ENCODE measurements at places on chromosomes 1 and 21.

DNA sequence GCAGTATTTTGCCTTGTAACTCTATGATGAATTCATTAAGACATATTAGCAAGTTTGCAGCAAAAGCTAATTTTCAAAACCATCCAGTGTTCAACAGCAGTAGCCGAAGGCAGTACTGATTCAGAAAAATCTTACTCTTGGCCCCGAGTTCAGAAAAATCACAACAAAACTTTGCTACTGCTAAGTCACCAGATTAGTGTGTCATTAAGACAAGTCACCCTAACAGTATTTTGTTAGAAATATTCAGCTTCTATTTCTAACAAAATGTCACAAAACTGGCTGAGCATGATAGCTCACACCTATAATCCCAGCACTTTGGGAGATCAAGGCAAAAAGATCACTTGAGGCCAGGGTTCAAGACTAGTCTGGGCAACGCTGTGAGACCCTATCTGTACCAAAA, 8.2 kb downstream of the GTF2B start:
- no peak for DNase-seq

DNA sequence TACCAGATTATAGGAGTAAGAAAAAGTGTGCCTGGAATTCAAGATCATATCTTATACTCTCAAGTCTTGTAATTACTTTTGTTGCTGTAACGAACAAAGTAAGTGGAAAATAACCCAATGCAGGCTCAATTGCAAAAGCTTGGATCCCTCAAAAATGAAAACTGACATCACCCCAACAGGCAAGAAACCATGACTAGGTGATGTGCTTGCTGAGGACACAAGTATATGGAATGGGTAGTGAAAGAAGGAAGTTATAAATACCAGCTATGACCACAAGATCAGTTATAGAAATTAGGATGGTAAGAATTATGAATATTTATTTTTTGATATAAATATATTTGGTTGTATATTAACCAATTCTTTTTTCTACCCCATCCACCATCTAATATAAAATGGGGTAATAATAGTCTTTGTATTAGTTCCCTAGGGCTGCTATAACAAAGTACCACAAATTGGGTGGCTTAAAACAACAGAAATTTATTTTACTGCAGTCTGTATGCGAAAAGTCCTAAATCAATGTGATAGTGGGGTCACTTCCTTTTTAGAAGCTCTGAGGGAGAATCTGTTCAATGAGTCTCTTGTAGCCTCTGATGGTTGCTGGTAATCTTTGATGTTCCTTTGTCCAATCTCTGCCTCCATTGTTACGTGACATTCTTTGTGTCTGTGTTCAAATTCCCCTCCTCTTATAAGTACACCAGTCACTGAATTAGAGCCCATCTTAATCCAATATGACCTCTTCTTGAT, 45.0 kb downstream of the DUSP10 start:
- no peak for DNase-seq

DNA sequence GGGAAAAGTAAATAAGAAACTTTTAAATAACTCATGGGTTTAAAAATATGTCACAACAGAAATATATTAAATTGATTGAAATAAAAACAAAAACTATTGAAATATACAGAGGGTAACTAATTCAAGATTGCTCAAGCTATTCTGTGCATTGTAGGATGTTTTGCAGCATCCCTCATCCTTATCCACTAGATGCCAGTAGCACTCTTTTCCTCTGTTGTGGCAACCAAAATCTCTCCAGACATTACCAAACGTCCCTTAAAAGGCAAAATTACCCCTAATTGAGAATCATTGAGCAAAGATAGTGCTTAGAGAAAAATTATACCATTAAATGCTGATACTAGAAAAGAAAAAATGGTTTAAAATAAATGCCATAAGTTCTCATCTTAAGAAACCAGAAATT, 682.6 kb downstream of the RWDD3 start:
- DNase-seq = peak; percentile 9

DNA sequence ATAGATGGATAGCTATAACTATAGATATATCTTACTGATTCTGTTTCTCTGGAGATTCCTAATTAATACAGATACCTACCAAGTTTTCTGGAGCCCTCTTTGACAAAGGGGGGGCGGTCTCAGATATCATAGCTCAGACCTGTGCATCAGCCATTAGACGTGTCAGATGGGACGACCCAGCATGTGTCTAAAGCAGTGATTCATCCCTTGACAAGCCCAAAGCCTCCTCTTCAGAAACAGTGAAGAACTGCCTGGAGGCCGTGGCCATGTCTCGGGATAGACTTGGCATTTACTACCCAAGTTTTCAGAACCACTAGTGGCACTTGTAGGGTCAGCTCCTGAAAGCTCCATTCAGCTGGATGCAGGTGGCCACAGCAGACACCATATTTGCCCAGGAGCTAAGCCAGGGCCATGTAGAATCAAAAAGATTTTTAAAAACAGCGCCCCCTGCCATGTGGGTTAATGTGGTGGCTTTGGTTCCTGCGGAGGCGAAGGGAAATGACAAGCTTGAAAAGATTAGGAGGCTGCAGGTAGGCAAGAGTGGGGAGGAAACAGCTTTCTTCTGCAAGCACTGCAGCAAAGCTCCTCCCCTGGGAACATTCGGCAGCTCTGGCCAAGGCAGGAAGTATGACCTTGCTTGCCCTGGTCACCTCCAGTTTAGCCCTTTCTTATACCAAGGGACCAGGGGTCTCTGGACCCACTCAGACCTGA, 82.2 kb downstream of the FBXO2 start:
- peak; percentile 25 for DNase-seq

- no peak for DNase-seq
Measured at GRCh38 chr1:94067196-94067595, 53.8 kb downstream of the ABCA4 start.

DNA sequence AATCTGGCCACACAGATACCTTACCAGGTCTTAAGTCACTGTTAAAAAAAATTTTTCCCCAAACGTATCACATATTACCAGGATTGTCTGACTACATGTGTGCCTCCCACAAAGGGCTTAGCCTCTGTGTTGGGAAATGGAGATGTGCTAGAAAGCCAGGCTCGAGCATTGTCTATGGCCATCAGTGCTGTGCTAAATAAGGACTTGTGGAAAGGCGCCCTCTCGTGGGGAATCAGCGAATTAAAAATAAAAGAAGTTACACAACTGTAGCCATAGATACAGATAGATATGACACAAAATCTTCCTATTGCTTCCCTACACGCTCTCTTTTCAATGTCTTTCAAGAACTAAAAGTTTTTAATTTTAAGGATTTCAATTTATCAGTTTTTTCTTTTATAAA, 47.5 kb upstream of the CRNN start:
- peak; percentile 78 for DNase-seq

GRCh38 chr1:201631037-201631436, 92.1 kb downstream of the NAV1 start:
- no peak for DNase-seq

GRCh38 chr1:2856066-2856390, 54.5 kb upstream of the TTC34 start:
- DNase-seq = no peak

- no peak for DNase-seq
Measured at GRCh38 chr1:244841273-244841927, 5.9 kb downstream of the COX20 start.

DNA sequence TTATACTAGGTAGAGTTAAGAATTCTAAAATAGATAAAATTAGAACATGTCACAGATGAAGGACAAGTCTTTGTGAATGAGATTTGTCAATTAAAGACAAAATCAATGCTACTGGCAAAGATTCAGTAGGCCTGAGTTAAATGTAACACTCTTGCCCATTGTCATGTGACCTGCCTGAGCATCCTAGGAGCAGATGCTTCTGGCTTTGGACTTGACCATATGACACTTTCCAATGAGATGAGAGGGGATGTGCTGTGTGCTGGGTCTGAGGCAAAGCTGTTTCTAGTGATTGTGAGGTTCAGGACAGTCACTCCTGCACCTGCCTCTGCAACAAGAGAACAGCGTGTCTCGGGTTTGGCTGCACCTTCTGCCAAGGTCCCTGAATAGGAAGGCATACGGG, 144.9 kb downstream of the HIVEP3 start:
- no peak for DNase-seq

DNA sequence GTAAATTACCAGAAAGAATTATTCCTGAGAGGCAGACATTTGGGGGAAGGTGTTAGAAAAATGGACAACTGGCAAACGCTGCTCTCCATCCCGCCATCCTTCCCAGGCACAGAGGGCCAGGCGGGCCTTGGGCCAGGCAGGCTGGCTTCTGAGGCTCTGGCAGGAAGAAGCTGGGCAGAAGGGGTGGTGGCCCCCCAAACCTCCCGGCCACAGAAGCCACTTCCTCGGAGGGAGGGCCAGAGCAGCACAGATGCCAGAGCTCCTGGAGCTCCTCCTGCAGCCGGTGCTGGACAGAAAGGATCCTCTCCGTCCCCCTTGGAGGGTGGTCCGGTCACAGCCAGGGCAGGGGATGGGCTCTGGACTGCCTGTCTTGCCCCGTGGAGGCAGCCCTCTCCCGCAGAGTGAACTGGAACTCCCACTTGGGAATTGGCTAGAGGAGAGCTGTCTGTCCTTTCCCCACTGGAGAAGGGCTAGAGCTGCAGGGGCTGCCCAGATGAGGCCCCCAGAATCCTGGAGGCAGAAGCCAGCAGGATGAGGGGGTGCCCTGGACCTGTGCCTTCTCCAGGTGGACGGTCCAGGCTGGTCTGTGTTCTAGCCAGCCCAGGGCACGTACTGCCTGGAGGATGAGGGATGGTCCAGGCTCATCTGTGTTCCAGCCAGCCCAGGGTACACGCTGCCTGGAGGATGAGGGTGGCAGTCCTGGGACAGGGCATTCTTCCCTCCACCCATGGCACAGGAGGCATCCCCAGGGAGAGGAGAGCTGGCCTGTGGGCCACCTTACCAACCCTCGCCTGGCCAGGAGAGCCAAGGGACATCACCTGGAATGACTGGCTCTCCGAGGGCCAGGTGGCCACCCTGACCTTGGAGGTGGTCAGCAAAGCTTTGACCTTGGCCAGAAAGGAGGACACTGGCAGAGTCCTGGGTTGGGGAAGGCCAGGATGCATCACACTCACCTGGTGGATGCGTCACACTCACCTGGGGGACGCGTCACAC, 47.4 kb upstream of the ACTRT2 start:
- peak; percentile 7 for DNase-seq

GRCh38 chr1:159924025-159924790, 1.1 kb downstream of the TAGLN2 start:
- DNase-seq = peak; percentile 89

DNA sequence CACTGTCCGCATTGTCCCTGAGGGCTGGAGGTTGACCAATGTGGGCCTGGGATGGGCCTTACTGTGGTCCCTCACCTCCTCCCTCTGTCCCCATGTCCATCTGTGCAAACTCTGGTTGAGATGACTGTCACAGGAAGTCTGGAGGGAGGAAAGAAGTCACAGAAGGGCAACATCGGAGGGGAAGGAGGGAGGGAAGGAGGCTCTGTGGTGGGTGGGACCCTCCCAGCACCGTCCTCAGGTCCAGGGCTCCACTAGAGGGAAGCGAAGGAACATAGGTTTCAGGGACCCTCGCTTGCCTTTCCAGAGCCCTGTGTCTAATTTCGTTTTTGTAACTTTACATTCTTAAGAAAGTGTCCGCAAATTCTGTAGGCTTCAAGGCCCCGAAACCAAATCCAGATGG, 111.3 kb upstream of the SLC44A3 start:
- no peak for DNase-seq

DNA sequence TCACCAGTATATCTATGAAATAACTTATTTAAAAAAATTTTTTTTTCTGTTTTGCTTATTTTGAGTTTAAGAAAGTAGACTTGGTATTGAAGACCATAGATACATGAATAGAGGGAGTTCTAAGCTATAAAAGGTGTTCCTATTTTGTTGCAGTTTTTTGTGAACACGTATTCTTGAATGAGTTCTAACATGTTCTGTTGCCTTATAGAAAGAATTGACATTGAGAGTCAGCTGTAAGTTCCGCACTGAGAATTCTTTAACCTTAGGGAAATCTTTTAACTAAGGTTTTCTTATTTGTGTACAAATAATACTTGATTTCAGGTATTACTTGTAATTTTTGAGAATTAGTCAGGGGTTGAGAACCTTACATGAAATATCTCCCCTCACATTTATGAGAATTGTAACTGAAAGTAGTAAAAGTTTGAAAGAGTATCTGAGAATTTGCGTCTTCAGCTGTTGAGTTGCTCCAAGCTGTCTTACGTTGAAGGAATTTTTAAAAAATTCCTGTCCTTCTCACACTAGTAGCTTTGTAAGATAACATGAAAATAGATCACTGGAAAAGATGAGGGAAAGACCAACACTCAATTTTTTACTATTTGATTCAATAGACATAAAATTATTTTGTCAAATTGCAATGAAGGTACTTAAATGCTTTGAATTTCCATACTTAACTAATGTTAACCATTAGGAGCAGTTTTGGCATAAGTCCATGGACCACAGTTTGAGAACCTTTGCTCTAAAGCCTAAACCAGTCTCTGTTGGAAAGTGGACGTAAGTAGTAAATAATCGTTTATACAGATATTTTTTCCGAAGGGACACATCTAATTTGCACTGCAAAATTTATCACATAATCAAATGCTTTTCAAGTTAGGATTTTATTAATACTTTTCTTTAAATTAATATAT, 3.8 kb downstream of the DR1 start:
- no peak for DNase-seq

DNA sequence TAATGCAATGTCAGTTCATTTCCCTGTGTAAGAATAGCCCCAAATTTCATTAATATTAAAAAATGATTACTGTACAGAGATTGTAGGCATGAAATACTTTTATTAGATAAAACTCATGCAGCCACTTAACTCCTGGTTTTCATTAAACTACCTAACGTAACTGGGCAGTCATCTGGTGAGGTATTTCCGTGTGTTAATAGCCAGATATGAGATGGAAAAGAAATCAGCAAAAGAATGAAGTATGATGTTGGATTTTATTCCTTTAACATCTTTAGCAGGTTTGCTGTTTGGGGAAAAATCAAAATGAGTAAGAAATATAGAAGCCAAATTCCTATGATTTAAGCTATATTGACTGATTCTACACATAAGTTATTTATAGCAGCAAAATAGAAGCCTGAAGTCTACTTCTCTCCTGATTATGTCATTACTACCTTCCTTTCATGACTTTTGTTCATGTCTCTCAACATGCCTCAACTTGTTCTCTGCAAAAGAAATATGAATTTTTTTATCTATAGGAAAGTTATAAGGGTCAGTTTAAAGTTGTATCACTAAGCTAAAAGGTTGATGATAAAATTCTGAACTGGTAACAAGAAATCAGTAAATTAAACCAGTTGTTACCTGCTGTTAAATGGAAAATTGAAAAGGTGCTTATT, 42.6 kb downstream of the CCDC18 start:
- DNase-seq = no peak

DNA sequence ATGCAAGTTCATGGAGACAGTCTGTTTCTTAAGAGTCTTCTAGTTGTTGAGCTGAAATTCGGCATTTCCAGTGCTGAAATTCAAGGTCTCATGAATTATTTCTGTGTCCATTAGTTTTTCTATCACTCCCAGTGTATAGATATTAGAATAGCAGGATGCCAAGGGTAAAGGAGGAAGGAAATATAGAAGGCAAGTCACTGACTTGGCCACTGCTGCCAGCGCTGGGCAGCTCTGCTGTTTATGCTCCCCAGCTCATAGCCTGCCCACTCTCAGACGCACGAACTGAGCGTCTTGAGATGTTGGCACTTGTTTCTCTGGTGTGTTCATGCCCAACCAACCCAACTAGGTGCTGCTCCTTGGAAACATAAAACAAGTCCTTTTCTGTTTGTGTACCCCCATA, 110.1 kb downstream of the SLC45A1 start:
- peak; percentile 30 for DNase-seq

GRCh38 chr1:200323856-200324400, 85.9 kb downstream of the ZNF281 start:
- no peak for DNase-seq

Data from NB4 (cell line).